ENCODE measurements at places on chromosomes 5 and 9. TPM values are rescaled to one million over a fixed set of nuclear protein-coding genes. Genes with fewer than 3 reads are reported as not detected.

DPYSL3 gene
- total RNA-seq, result 26.8 TPM

NDUFS4 gene
- total RNA-seq, result 103 TPM

ZNG1C gene
- 10.5 TPM for total RNA-seq

HSPB3 gene
- 145 TPM for total RNA-seq

MLANA gene
- total RNA-seq, result not detected

ANAPC2 gene
- 25.6 TPM for total RNA-seq

C5orf34 gene
- total RNA-seq, result 0.54 TPM

MRPL36 gene
- 88.0 TPM for total RNA-seq

ZNF618 gene
- 1.3 TPM for total RNA-seq

KLF9 gene
- 178 TPM for total RNA-seq

SMIM33 gene
- not detected for total RNA-seq

TNFSF8 gene
- 0.46 TPM for total RNA-seq

CDKN2B gene
- 12.3 TPM for total RNA-seq

CDKN2B-AS1 gene
- total RNA-seq, result not detected

PCDHGB6 gene
- 2.0 TPM for total RNA-seq

NEUROG1 gene
- total RNA-seq, result not detected
